ENCODE measurements at places on chromosomes 5 and 9.
A peak's percentile ranks its signal among the peaks of the same experiment; 100 is the strongest.

DNA sequence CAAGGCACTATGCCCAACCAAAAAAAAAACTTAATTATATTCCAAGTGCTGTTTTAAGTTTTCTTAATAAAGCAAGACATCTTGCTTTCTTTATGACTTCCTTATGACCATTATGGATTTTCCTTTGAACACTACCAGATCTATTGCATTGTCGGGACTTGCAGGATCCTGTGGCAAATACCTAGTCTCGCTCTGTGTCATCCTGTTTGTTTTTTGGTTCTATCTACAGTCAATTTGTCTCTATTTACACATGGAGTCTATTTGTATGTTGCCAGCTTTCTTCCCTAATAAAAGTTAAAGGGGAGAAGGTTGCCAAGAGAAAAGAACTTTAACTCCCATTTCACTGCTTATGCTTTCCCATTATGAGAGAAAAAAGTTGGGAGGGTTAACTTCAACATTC is 4.9 kb downstream of the HINT1 start:
- DNase-seq, result no peak

DNA sequence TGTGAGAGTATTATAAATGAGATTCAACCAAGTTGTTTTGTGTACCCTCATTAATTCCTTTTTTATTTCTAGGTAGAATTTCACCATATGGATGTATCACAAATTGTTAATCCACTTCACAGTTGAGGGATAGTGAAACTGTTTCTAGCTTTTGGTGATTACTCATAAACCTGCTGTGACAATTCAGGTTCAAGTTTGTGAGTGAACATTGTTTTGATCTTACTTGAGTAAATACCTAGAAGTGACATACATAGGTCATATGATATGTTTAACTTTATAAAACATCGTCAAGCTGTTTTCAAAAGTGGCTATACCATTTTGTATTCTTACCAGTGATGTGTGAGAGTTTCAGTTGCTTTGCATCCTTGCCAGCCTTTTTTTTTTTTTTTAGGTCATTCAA is 112.9 kb downstream of the CAMK4 start:
- no peak for DNase-seq

- DNase-seq, result no peak
Measured at GRCh38 chr5:152007653-152008335, 83.1 kb upstream of the GLRA1 start.

DNA sequence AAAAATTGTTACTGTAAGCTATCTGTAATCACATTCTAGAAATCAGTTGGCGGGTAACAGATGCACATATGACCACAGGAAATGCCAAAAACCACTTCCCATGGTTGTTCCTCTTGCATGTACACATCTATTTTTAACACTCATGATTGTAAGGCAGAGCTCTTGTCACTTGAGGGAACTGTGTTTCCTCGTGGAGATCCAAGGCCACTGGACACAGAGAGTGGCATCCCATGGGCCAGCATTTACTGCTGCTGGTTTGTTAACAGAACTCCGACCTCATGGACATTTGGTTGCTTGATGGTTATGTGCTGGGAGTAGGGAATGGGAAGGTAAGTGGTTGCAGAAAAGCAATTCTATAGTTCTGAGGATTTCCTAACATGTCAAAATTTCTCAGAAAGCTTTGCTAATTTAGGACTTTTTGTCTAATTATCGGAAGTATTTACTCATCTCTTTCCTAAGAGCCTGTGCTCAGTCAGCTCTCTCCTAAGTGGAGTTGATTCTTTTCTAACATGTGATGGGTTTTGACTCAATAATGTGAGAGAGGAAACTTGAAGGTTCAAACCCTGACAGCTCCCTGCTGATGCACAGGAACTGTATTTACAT is 202.0 kb upstream of the NR3C1 start:
- no peak for DNase-seq

DNA sequence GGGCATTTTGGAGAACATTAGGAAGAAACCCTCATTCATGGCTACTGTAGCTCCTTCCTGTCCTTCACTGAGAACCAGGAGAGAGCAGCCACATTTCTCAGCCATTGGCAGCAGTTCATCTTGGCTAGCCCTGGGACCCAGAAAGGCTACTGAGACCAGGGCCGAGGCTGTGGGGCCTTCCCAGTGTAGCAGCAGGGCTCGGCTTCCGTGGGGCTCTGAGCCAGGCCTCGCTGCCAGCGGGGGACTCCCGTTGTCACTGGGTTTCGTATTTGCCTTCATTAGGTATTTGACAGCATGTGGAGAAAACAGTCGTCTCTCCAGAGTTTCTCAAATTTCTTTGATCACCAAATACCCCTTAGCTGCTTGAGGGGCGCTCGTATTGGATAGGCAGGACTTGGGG is 37.3 kb upstream of the PRDM12 start:
- DNase-seq, result peak; percentile 12

- DNase-seq, result no peak
Measured at GRCh38 chr5:118777189-118777736, 211.1 kb downstream of the DTWD2 start.

DNA sequence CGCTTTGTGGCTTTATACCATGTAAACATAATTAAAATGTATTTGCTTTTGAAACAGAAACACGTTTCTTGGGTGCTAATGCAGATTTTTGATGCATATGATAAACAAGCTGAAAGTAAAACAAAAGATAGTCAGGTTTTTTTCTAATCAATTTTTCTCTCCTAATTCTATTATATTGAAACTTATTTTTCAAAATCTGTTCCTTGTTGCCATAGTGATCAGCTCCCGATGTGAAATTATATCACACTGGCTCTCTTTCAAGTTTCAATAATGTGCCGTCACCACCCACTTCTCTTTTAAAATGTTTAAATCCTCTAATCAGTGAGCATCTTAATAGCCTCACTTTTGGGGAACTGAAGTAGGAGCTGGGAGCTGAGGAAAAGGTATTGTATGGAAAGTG is 36.4 kb upstream of the DAPK1 start:
- no peak for DNase-seq

DNA sequence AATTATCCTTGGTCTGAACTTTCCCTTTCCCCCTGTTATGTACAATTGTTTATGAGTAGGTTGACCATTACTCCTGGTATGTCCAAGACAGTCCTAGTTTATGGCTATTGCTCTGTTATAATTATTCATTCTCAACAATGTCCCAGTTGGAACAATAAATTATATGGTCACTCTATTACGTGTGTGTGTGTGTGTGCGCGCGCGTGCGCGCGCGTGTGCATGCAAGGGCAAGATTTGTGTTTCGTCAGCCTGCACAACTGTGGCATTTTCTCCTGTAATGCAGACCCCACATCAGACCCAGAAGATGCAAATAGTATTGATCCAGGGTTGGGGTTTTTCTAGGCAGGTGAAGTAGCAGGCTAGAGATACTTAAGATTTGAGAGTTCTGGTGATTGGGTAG is 88.4 kb downstream of the ESM1 start:
- no peak for DNase-seq

GRCh38 chr5:74541381-74541781 is 99.1 kb downstream of the ENC1 start:
- DNase-seq, result no peak

DNA sequence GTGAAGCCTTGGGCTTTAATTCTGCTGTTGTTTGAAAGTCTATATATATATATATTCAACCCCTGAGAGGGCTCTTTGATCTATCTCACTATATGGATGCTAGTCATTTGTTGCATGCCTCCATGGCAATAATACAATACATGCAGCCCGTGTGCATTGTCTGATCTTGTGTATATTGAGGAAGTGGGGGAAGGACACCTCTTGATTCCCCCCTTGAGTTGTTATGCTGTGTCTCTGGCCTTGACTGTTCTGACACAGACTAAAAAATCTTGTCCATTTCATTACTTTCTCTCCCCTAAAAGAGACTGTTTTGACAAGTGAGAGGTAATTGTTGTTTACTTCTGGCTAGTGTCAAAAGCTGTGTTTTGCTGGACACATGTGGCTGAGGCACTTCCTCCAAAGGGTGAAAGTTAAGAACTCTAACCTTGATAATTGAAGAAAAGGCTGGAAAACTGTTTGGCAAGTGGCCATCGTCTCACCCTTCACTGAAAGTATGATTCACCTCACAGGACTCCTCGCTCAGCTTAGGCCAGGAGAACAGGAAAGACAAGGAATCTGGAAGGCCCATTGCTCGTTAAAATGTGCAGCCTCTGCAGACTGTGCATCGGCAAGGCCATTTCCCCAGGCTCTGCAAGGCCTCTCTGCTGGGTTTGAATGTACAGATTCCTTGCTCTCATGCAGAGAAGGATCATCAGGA is 304.0 kb downstream of the PRELID2 start:
- no peak for DNase-seq

Measured in anterior cingulate cortex (tissue), 58 donors.